GM12892 (cell line): ENCODE measurements at places on chromosomes 3 and 15.
A peak's percentile ranks its signal among the peaks of the same experiment; 100 is the strongest.

DNA sequence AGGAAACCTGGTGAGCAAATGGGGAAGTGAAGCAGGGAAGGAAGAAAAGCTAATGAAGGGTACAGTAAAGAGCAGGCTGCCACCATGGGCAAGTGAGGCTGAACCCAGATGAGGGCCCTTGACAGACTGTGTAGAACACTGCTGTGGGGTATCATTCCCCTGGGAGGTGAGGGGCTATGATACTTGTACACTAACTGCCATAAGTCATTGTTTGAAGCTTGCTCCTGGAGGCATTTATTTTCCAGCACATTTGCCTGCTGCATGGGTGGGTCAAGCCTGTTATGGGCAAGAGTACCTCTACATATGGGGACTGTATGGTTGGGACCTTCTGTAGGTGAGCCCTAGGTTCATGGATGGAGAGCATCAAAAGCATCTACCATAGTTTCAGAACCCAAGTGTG, 57.4 kb downstream of the POMGNT2 start:
- no peak for DNase-seq

GRCh38 chr15:57327985-57328471, 48.3 kb upstream of the CGNL1 start:
- DNase-seq = no peak

- peak; percentile 16 for DNase-seq
Measured at GRCh38 chr15:56496635-56497034, 31.7 kb upstream of the MNS1 start.

GRCh38 chr3:69791106-69791505, 51.8 kb downstream of the MITF start:
- DNase-seq = no peak

- DNase-seq = no peak
Measured at GRCh38 chr15:37595426-37595970, 338.9 kb upstream of the TMCO5A start.

- no peak for DNase-seq
Measured at GRCh38 chr3:169771497-169772304, 1.5 kb upstream of the MYNN start.

GRCh38 chr15:90592131-90592881, 62.6 kb downstream of the CRTC3 start:
- no peak for DNase-seq

DNA sequence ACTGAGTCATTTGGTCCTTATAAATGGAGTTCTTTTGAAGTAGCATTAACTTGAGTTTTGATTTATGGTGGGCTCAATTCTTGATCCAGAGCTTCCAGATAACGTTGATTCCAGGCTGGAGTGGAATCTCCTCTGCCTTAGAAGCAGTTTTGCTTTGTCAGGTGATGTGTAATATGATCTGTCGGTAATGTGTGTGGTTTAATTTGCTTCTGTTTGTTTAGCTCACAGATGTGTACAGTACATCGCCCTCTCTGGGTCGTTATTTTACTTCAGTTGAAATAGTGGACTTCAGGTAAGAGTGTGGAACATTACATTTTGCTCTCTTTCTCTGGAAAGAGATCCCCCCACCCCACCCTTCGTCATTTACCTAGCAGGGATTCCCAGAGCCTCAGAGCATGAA, 23.1 kb downstream of the C3orf52 start:
- DNase-seq = no peak

DNA sequence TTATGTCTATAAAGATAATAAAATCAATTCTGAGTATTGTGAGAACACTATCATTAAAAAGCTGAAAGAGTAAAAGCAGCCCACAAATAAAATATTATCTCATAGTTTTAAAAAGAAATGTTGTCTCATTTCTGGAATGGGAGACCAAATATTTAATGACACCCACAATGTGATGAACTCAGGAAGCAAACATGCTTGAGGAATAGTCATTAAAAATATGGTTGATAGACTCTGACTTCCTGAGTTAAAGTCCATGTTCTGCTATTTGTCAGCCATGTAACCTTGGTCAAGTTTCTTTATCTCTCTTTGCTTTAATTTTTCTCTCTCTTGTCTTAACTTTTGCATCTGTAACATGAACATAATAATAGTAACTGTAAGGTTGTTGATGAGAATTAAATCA, 35.5 kb upstream of the CHMP2B start:
- no peak for DNase-seq

GRCh38 chr15:79562403-79562815, 130.3 kb downstream of the MINAR1 start:
- DNase-seq = no peak
